ENCODE measurements at places on chromosomes 12 and 14. TPM values are rescaled to one million over a fixed set of nuclear protein-coding genes. Genes with fewer than 3 reads are reported as not detected.

IL26 gene
- not detected for total RNA-seq

SLCO1C1 gene
- total RNA-seq, result not detected

TFCP2 gene
- total RNA-seq, result 27.1 TPM

SMCO2 gene
- 0.20 TPM for total RNA-seq

CLEC1B gene
- not detected for total RNA-seq

TAS2R30 gene
- total RNA-seq, result 2.0 TPM

PTPRR gene
- total RNA-seq, result 0.22 TPM

KERA gene
- total RNA-seq, result not detected
